GM23338 (cell line): ENCODE measurements at places on chromosomes 13 and 19. TPM values are rescaled to one million over a fixed set of nuclear protein-coding genes. Genes with fewer than 3 reads are reported as not detected.

DNA sequence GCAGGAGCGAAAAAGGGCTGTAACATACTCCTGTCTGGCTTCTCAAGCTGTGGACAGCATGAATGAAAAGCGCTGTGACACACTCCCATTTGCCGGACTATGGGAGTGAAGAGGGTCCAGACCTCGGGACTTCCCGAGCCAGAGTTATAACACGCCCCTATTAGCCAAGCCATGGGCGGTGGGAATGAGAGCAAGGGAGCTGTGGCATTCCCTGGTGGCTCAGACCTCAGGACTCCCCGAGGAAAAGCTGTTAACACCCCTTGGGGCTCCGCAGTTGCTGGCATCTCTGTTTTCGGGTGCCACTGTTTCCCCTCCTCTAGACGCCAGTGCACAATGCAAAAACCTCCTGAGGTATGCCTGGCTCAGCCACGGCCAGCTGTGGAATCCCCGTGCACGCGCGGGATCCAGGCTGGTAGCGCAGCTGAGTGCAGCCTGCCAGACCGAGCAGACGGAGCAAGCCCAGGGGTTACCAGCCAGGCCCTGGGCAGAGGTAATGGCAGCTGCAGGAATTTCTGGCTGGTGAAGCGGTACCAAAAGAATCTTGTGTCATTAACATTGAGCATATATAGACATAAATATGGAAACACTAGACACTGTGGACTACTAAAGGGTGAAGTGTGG is 1534.6 kb upstream of the PRR20A start:
- peak; percentile 19 for DNase-seq

- no peak for DNase-seq
Observed at GRCh38 chr13:97259410-97259797, 37.3 kb downstream of the MBNL2 start.

NLRP5 gene
- not detected in 2 replicates for total RNA-seq

CEACAM4 gene
- not detected in 2 replicates for total RNA-seq

GRCh38 chr19:49133621-49134454 is 14.5 kb downstream of the PPFIA3 start:
- DNase-seq: peak; percentile 91

DNA sequence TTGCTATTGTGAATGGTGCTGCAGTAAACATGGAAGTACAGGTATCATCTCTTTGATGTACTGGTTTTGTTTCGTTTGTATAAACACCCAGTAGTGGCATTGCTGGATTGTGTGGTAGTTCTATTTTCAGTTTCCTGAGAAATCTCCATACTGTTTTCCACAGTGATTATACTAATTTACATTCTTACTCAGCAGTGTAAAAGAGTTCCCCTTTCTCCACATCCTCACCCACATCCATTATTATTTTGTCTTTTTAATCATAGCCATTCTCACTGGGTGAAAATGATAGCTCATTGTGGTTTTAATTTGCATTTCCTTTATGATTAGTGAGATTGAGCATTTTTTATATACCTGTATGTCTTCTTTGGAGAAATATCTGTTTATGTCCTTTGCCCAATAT is 62.3 kb upstream of the PARP4 start:
- DNase-seq: no peak

MYO16 gene
- total RNA-seq: 0.10 TPM in 1 of 2 replicates, not detected in the other
